ENCODE measurements at places on chromosomes 16 and 17. TPM values are rescaled to one million over a fixed set of nuclear protein-coding genes. Genes with fewer than 3 reads are reported as not detected.

GRCh38 chr16:56645838-56646237 lies 5.8 kb upstream of the MT1B start:
- DNase-seq = no peak

The PRR35 gene
- polyA plus RNA-seq = 6.6 TPM

- no peak for DNase-seq
These were observed 2.0 kb downstream of the NCBP3 start for GRCh38 chr17:3843935-3844516.

The SERPINF2 gene
- 68.8 TPM for polyA plus RNA-seq

GRCh38 chr16:72410492-72410891 lies 238.5 kb upstream of the PMFBP1 start:
- DNase-seq = no peak

DNA sequence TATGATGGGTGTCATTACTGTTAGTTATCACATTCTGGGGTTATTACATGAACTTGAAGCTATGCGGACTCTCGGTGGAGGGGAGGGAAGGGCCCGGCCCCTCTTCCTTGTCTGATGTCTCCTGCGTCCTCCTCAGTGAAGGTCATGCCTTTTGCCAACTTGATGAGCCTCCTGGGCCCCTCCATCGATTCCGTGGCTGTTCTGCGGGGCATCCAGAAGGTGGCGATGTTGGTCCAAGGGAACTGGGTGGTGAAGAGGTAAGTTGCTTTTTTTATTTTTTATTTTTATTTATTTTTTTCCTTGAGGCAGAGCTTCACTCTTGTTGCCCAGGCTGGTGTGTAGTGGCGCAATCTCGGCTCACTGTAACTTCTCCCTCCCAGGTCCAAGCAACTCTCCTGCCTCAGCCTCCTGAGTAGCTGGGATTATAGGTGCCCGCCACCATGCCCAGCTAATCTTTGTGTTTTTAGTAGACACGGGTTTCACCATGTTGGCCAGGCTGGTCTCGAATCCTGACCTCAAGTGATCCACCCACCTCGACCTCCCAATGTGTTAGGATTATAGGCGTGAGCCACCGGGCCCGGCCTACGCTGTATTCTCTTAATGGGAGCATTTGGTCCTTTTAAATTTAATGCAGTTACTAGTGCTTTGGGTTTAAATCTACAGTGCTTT lies 21.6 kb downstream of the POLR3E start:
- no peak for DNase-seq

Data from left kidney (tissue), 8 donors.